Aortic smooth muscle cell (primary cell): ENCODE measurements at places on chromosomes 16 and 17. TPM values are rescaled to one million over a fixed set of nuclear protein-coding genes. Genes with fewer than 3 reads are reported as not detected.

The HOXB6 gene
- total RNA-seq = 0.13 TPM in 1 of 2 replicates, not detected in the other

The FBXW10 gene
- under 0.01 and 0.06 TPM in 2 replicates for total RNA-seq

The KRT28 gene
- not detected in 2 replicates for total RNA-seq

The GLP2R gene
- total RNA-seq = not detected in 2 replicates

The NLRP1 gene
- total RNA-seq = 13.1 and 19.1 TPM in 2 replicates

The DPEP3 gene
- not detected in 2 replicates for total RNA-seq

The GRAPL gene
- 0.25 and 0.53 TPM in 2 replicates for total RNA-seq

The NXPH3 gene
- 4.4 and 7.9 TPM in 2 replicates for total RNA-seq

The GINS3 gene
- total RNA-seq = 2.8 and 4.4 TPM in 2 replicates

The SPATA22 gene
- total RNA-seq = 0.87 TPM in 1 of 2 replicates, not detected in the other

The HID1 gene
- 1.3 and 1.5 TPM in 2 replicates for total RNA-seq

The GNAO1 gene
- not detected in 2 replicates for total RNA-seq

The OSGIN1 gene
- 2.2 and 4.1 TPM in 2 replicates for total RNA-seq

The CRHR1 gene
- total RNA-seq = not detected in 2 replicates
